ENCODE measurements at places on chromosomes 2 and 18.

DNA sequence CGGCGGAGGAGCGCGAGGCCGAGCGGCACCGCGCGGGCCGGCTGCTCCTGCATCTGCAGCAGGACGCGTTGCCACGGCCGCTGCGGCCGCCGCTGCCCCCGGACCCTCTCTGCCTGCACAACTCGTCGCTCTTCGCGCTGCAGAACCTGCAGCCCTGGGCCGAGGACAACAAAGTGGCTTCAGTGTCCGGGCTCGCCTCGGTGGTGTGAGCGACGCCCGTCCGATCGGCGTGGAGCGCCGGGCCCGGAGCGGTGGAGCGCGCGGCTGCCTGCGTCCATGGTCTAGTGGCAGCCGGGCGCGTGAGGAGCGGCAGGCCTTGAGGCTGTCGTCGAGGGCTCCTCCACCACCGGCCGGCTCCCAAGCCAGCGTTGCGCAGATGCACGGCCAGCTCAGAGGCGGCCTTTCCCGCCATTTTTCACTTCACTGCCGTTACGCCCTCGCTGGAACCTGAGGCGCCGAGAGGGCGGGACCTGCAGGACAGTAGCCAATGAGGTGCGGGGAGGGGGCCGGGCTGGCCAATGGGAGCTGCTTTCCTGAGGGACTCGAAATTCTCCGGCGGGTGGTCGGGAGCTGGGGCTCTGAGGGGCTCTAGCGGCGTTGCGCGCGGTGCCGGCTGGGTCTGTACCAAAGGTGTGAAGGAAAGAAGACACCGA lies 1.9 kb downstream of the TLX2 start:
- no peak for DNase-seq

DNA sequence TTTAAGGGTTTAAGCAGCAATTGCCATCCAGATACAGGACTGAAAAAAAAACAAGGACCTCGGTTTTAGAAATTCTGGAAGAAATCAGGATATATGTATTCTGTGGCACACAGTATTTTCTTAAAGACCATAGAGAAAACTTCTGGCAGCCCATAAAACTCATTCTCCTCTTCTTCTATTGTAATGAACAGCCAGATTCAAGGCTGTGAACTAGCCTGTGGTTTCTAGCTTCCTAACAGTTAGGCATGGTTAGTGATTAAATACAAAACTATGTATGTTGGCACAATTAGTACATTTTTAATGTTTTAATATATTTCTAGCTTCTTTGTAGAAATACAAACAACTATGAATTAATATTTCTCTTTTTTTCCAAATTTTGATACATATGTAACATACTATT lies 555.7 kb downstream of the DSC3 start:
- no peak for DNase-seq

- no peak for DNase-seq
Measured at GRCh38 chr2:230684270-230685168, 28.1 kb upstream of the CAB39 start.

- no peak for DNase-seq
Measured at GRCh38 chr2:233789554-233789953, 11.4 kb downstream of the MROH2A start.

DNA sequence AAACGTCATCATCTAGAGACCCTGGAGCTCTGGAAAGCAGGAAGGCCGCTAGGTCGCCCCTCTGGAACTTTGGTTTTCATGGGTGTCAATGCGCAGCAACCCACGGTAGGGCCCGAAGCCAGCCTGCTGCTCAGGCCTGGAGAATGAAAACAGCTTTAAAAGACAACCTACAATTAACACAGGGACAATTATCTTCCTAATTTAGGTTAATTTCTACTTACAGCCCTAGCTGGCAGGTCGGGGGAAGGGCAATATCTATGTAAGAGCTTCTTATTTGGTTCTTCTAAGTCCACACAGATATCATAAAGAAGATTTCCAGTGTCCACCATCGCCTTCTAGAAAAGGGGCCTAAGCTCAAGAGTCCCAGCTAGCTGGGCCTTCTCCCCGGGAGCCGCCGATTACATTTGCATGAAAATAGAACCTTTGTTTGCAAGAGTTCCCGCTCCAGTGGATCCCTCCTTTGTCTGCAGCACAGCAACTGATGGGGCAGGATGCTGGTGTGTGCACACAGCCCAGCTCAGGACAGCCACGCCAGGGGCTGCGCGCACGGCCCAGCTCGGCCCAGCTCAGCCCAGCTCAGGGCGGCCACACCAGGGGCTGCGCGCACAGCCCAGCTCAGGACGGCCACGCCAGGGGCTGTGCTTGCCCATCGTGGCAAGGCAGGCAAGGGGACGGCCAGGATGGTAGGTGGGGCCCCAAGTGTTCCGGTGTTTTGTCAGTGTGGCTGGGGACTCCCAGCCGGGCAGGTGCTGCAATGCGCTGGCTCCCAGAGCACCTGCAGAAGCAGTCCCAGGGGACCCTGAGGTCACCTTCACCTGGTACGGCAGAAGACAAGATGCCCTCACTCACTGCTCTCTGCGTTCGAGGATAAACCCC lies 109.1 kb downstream of the HDAC4 start:
- no peak for DNase-seq

DNA sequence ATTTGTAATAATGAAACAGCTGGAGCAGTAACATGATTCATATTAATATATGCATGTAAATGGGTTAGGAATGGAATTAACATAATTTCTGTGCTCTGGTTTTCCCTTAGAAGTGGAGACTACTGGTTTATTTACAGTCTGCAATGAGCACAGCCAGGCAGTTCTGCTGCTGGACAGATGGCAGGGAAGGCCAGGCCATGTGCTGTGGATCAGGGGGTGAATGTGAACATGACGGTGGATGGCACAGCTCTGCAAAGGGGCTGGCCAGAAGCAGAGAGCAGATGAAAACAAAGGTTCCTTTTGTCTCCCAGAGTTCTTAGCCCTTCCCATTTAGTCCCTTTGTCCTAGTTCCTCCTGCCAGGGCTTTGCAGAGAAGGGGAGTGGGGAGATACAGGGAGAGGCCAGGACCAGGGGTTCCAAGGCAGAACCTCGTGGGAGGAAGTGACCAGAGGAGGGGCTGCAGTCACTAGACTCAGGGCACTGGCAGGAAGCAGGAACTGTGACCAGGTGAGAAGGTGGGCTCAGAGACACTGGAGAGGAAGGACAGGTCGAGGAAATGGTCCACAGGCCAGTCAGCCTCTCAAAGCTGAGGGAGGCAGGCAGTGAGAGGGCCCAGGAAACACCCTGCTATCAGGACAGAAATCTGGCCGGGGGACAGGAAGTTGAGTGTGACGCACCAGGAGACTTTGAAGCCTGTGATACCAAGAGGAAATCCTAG lies 112.9 kb upstream of the ATP8B1 start:
- DNase-seq = no peak

DNA sequence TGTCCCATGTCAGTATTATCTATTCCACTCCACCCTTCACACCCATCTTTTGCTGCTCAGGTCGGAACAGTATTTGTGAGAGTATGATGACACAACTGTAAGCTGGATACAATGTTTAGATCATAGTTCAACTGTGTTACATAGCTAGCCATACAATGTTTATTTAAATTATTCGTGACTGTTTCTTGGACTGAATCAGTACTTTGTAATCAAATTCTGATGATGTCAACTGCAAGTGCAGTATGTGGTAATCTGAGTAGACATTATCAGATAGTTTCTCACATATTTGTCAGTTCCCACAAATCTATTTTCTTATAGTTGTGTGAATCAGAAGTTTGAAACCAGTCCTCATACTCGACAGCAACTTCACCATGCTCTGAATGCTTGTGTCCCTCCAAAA lies 177.6 kb downstream of the ZNF407 start:
- DNase-seq = no peak

GRCh38 chr2:70785137-70785911 lies 5.1 kb downstream of the FIGLA start:
- DNase-seq = no peak

GRCh38 chr2:231542136-231542535 lies 11.9 kb upstream of the NMUR1 start:
- no peak for DNase-seq

DNA sequence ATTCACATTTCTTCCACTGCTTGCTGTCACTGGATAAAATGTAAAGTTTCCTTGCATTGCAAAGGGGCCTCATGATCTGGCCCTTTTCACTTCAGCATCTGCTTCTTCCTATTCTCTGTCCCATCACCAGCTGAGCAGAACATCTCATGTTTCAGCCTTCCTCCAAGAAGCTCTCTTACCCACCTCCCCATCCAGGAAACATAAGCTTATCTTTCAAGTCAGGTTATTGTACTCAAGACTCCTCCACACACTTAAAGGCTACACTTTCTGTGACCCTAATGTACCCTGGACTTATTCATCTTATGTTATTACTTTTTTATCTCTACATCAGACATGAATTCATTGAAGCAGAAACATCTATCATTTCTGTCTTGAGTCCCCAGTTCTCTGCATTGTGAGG lies 230.5 kb downstream of the PMAIP1 start:
- DNase-seq = no peak

GRCh38 chr2:8309131-8309530 lies 372.7 kb upstream of the ID2 start:
- DNase-seq = no peak

GRCh38 chr18:35283923-35284794 lies 5.9 kb downstream of the ZSCAN30 start:
- peak; percentile 43 for DNase-seq

DNA sequence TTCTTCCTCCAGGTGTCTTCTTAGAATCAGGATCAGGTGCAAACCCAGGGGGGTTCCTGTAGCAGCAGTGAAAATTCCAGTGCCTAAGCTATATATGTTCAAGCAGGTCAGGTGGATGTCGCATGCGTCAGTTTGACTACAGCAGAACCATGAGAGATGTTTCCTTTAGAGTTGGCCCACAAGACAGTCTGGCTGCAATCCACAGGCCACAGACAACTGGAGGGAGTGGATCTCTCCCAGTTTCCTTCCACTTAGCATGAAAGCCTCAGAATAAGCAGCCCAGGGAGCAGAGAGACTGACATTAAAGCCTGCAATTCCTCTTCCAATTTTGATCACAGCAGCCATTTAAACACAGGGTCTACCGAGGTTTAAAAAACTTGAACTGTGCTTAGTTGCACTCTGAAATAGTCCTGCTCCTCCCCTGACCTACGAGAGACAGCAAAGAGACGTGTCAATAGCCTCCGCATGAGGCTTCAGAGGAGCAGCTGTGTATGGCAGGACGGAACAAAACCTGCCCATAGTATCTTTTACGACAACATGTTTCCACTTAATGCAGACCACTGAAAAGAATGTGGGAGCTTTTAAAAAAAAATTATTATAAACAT lies 988 bp upstream of the KCNE4 start:
- DNase-seq = no peak

- no peak for DNase-seq
Measured at GRCh38 chr2:240708457-240708856, 16.8 kb downstream of the AQP12A start.

DNA sequence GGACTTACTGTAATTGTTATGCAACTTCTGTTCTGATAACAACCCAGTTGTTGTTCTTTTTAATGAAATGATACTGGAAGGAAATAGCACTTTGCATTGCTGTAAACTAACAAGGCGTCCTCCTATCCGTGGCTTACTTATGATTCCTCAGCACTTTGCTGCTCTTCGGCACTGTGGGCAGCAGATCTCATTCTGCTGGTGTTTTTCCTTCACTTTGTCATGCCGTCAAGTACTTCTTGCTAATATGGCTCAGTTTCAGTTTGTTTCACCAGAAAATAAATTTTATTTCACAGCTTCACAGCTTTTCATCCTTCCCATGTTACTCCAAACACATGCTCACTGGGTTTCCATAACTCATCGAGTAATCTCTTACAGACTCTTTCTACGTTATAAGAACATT lies 289.3 kb downstream of the MEIS1 start:
- no peak for DNase-seq

DNA sequence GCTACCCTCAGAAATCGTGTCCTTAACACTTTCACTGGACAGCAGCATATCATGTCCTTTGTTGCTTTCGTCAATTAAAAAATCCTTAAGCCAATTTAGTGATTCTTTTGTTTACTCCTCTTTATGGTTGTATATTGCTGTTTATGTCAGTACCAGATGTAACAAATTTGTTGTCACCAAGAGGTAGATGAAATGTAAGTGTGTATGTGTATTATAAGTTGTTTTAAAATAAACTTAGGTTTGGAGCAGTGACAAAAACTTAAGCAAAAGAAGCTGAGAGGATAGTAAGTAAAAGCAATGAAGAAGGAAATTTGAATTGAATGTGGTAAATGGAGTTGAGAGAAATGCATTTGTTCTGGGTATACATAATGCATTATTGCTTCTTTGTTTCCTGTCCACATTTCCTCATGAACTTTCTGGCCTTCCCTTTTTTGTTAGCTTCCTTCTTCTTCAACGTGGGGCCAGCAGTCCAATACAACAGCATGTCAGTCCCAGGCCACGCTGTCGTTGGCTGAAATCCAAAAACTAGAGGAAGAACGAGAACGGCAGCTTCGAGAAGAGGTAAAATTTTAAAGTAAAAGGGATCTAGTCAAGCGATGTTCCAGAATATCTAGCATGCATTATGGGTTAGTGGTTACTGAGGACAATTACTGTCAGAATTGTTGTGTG lies 30.5 kb upstream of the SNORC start:
- DNase-seq = no peak

GRCh38 chr2:215002500-215002899 lies 135.9 kb downstream of the ABCA12 start:
- DNase-seq = no peak

DNA sequence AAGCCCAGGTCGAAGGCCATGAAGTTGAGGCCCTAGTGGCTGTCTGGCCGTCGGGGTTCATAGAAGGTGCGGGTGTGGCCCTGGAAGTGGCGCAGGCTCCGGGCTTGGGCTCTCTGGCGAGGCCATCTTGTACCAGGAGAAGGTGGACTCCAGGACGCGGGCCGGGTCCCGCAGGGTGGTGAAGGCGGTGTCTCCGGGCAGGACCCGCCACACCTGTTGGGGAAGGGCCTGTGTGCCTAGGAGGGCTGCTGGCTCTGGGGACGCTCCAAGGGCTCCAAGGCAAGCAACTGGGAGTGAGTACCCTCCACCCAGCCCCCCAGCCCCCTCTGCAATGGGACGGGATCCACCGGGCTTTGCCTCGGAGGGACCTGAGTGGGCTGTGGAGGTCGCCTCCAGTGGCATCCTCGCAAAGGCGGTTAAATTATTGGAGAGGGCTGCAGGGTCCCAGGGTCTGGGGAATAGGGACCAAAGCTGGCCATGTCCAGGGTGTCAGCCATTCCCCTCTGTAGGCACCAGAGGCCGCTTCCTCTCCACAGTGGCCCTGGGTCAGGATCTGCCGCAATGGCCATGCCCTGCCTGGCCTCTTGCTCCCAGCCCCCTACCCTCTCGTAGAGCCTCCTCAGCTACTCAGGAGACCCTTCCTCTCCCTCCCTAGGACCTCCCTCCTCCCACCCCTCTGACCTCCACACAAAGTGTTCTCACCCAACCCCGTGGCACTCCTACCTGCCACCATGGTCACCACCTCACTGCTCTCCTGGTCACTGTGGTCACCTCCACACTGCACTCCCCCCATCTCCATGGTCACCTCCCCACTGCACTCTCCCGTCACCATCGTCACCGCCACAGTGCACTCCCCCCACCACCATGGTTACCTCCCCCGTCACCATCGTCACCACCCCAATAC lies 10.3 kb downstream of the AQP12A start:
- no peak for DNase-seq

- no peak for DNase-seq
Measured at GRCh38 chr2:20291106-20291564, 59.5 kb downstream of the PUM2 start.
